ENCODE measurements at places on chromosomes 6 and 20. TPM values are rescaled to one million over a fixed set of nuclear protein-coding genes. Genes with fewer than 3 reads are reported as not detected.

The FKBP1C gene
- 0.84 TPM for total RNA-seq

The ZNF831 gene
- 6.4 TPM for total RNA-seq

The LIME1 gene
- 18.4 TPM for total RNA-seq

The TREM1 gene
- not detected for total RNA-seq

The MAFB gene
- 1.7 TPM for total RNA-seq

The PPIL6 gene
- not detected for total RNA-seq

The APOM gene
- 2.4 TPM for total RNA-seq

The PCK1 gene
- not detected for total RNA-seq

The AFDN gene
- 21.3 TPM for total RNA-seq

The BPIFB2 gene
- not detected for total RNA-seq

The NRN1 gene
- not detected for total RNA-seq

The CAP2 gene
- not detected for total RNA-seq

The FAM162B gene
- not detected for total RNA-seq

The ITPR3 gene
- total RNA-seq, result 43.3 TPM

The CST4 gene
- not detected for total RNA-seq

The LPA gene
- not detected for total RNA-seq

The UST gene
- total RNA-seq, result 6.4 TPM

The SLC35D3 gene
- not detected for total RNA-seq

The PAK1IP1 gene
- 58.0 TPM for total RNA-seq

The FITM2 gene
- 2.4 TPM for total RNA-seq

The IMPG1 gene
- not detected for total RNA-seq

The KCNK5 gene
- total RNA-seq, result 28.4 TPM

The ZBP1 gene
- total RNA-seq, result 2.4 TPM

The HLA-DRB5 gene
- total RNA-seq, result 1.1 TPM

The PCSK2 gene
- total RNA-seq, result not detected
